NCI-H1436 treated with DMSO at 0.1 percent for 48 hours (cell line): ENCODE measurements at places on chromosomes 5 and 9.

GRCh38 chr9:133540698-133541025 is 6.2 kb downstream of the ADAMTSL2 start:
- no peak for DNase-seq

DNA sequence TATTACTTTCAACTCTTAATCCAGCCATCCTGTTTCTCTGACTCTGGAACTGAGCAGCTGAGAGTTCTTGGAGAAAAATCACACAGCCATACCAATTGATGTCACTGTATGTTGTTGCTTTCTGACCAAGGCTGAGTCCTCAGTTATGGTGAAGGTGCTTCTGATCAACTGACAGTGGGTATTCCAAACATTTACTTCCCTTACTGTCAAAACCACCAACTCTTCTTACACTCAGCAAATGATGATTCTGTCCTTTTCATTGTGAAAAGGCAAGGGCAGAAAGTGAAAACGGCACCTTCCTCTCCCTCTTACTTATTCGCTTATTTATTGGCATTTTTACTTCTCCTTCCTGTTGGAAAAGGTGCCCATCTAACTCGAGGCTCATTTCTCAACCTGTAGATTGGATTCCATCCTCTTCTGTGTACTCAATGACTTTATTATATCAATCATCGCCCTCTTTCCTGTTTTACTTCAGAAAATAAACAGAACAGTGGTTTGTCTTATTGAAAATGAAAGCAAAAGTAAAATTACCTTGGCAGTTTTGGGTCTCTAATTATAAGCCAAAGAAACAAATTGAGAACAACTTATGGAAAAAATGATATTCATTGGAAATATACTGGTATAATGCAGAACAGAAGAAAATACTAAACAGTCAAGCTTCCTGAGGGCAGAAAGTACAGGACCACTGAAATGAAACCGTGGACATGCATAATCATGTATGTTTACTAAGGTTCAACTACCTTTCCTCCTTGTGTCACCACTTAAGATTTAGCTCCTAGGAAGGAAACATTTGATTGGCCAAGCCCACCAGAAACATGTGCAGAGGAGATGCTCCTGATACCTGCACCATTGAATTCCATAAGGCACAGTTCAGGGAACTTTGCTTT is 104.5 kb upstream of the CHD1 start:
- no peak for DNase-seq

GRCh38 chr5:145775411-145775810 is 59.7 kb downstream of the PRELID2 start:
- DNase-seq, result no peak

DNA sequence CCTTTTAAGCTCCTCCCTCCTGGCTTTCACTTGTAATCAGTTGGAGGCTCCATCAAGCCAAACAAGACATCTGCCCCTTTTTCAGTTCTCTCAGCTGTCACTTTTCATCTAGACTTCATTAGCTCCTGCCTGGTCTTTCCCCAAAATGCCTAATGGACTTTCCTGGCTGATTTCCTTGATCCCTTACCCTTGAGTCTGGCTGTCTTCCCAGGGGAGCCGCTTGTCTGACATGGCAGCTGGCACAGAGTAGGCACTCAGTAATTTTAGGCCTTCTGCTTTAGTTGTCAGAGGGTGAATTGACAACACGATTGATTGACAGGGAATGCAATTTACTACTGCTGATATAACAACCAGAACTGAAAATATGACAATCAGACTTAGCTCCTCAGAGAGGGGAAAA is 2.1 kb downstream of the C9orf153 start:
- no peak for DNase-seq
